ENCODE measurements at places on chromosomes 16 and 17.
A peak's percentile ranks its signal among the peaks of the same experiment; 100 is the strongest.

DNA sequence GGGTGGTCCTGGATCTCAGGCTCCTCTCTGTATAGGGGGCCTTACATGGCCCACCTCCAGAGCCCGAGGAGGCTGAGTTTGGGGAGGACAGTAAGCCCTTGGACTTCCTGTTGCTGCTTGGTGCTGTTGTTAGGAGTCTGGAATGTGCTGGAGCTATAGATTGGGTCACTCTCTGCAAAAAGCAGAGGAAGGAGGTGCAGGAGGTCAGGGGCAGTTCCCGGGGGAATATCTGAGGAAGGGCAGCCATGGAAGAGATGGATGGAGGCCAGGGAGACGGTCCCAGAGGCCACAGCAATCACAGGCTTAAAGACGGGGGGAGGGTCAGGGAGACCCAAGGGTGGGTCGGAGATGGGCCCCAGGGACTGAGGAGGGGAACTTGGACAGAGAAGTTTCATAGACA lies 23.0 kb upstream of the CBX4 start:
- no peak for DNase-seq

DNA sequence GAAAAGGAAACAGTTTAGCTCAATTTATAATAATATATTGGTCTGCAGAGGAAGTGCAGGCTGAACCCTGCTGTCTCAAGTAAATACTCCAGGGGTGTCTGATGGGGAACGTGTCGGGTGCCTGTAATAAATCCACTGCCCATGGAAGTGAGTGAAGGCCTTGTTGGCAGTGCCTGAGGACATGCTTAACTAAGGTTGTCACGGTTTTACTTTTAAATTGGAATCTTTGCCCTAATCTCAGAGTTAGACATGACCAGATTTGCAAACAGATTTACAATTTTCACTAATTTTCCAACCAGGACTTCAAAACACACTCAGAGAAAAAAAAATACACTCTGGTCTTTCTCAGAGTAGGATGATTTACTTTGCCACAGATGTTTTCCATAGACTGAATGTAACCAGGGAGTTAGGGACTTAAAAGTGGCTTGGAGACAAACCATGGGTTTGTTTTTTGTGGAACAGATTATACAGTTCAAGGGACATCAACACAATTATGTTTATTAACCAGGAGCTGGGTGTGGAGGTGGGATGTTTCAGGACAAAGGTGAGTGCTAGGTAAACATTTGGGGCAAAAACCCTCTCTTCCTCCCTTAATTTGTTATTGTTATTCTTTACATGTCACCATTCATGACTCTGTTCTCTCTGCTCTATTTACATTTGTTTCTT lies 144.5 kb downstream of the FTO start:
- DNase-seq: no peak

DNA sequence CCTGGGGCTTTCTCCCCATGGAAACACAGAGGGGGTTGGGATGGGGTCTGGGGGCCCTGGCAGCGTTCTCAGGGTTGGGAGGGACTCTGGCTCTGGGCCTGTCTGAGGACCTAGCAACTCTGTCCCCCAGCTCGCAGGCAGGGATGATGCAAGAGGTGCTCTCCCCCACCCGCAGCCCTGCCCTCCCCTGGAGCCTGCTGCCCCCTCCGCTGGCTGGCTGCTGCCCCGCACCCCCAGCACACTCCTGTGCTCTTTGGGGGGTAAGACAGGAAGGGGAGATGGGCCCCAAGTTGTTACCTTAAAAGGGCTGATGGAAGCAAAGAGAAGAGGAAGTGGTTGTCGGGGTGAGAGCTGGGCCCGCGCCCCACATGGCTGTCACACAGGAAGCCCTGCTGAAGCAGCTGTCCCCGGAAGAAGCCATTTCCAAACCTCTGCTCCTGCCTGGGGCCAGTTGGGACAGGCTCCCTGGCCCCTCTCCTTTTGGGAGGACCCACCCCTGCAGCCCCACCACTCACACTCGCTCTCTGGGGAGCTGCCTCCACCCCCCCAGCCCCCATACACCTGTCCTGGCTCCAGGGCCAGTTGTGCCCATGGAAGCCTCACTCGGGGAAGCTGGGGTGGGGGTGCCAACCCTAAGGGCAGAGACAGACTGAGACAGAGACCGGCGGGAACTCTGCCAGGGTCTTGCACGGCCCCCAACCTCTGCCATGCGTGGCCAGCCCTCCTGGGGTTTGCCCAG lies 2.5 kb downstream of the CORO1A start:
- no peak for DNase-seq

- DNase-seq: no peak
Measured at GRCh38 chr16:67441907-67442306, 11.0 kb downstream of the HSD11B2 start.

DNA sequence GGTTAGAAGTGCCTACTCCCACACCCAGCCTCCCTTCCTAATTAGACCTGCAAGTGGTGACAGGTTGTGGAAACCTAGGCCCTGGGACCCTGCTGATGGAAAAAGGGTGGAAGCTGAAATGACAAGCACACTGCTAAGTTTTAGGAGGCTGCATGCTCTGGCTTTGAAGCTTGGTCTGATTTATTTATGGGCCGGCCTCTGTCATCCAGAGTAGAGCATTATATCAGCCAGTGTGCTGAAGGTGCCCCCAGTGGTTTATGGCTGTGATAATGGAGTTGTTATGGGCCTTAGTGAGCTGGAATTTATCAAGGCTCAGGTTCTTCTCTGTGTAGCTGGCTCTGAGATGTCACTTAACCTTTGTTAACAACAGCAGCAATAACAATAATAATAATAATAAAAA lies 142.6 kb downstream of the UTP18 start:
- no peak for DNase-seq

DNA sequence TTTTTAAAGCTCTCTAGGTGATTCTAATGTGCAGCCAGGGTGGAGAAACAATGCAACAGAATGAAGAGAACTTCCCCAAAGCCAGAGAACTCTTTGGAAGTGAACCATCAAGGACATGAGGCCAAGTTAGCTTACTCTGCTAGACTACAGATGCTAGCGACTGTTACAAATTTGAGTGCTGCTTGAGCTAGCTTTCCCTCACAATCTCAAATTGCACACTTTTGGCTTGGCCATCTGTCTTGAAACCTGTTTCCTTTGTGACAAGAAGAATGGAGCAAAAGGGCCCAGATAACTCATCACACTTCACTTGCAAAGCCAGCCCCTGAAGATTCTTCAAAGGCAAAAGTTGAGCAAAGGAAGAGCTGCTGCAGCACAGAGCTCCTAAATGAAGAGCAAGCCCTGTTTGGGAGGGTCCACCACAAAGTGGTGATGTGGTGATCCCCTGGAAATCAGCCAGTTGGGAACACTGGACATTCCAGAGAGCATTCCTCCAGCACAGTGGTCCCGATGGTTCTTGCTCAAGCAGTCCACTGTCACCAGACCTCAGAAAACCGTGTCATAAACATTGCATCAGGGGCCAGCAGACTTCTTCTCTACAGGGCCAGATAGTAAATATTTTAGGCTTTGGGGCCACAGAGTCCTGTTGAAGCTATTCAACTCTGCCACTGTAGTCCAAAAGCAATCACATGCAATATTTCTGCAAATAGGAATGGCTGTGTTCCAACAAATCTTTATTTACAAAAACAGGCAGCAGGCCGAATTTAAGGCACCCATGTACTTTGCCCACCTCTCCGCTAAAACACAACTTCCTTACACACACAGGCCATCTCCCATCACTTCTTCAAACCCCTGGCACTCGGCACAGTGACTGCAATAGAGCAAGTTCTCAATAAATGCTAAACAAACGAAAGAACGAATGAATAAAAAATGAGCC lies 21.2 kb downstream of the SLC39A11 start:
- no peak for DNase-seq

DNA sequence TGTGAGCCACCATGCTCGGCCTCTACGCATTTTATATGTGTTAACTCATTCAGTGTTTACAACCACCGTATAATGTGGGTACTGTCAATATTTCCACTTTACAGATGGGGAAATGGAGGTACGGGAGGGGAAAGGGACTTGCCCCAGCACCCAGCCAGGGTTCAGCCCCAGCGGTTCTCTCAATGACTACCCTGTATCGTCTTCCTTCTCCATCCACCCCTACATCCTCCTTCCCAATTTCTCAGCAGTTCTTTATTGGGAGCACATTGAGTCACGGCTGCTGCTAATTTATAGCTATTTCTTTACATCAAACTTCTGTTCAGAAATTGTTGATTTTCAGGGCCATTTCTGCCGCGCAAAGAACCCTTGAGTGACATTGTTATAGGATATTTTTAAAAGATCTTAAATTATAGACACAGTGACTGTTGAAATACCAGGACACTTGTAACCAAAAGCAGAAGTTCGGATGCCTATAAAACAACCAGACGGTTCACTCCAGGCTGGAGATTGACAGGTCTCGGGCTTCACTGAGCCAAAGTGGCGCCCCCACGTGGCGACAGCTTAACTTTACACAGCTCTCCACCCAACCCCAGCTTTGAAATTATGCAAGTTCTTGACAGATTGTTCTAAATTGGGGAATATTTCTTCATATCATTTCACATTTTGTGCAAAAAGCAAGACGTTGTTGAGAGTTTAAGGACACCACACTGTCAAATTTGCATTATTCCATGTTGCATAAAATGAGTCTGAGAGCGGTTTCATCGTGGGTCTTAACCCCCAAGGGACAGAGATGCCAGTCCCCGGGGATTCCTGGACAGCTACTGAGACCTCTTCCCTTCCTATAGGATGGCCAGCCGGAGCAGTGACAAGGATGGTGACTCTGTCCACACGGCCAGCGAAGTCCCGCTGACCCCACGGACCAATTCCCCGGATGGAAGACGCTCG lies 11.8 kb downstream of the SYT17 start:
- no peak for DNase-seq

GRCh38 chr17:34389126-34389750 lies 26.2 kb upstream of the CCL1 start:
- DNase-seq: no peak

- no peak for DNase-seq
Measured at GRCh38 chr16:53714205-53715022, 10.5 kb downstream of the FTO start.

DNA sequence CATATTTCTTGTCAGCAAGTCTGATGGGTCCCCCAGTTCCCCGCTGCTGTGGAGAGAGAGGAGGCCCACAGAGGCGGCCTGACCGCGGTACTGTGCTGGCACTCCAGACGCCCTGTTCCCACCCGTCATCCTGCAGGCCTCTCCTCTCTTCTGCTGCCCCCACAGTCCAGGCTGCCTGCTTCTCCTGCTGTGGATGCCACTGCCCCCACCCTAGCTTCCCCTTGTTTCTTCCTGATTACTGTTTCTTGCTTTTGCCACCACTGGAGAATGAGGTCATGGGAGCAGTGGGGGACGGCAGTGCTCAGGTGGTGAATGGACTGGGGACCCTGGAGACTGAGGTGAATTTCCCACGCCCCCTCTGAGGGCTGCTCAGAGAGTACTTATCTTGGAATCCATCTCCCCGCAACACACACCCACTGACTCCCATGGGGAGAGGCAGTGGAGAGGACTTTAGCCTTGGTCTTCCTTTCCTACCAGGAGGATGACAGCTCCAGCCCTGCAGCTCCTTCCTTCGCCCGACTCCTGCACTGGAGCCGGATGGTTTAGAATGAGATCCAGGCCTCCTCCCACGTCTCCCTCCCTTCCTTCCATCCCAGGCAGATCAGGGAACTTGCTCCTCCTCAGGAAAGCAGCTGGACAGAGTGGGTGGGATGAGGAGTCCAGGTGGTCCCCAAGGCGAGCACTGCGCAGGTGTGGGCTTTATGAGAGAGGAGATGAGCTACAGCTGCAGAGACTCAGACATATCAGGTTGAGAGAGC lies 60.4 kb downstream of the PLXDC1 start:
- DNase-seq: no peak

- no peak for DNase-seq
Measured at GRCh38 chr17:56064506-56064905, 88.8 kb upstream of the ANKFN1 start.

DNA sequence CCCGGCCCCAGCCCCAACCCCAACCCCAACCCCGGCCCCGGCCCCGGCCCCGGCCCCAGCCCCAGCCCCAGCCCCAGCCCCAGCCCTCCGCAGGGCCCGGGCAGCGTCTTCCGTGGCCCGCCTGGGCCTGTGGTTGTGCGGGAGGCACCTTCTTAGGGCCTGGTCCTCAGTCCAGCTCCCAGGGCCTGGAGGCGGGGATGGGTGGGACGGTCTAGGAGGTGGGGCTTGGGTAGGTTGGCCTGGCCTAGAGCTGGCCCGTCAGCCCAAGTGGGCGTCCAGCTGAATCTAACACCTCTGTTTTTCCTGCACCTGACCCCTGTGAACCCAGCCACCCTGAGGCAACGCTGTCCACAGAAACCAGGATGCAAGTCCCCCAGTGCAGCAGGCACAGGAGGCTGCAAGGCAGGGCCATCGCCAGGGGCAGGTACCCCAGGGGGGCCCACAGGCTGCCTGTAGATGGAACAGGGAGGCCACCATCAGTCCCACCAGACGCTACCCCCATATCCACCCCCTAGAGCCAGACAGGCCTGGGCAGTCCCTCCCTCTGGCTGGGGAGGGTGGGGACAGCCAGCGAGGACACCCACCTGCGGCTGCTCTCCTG lies 8.8 kb downstream of the MSLN start:
- DNase-seq: no peak

GRCh38 chr16:3266873-3267537 lies 10.6 kb upstream of the MEFV start:
- peak; percentile 42 for DNase-seq

- no peak for DNase-seq
Measured at GRCh38 chr16:85386467-85387170, 226.5 kb upstream of the GSE1 start.

- DNase-seq: no peak
Measured at GRCh38 chr16:64926476-64926875, 195.4 kb downstream of the CDH11 start.

DNA sequence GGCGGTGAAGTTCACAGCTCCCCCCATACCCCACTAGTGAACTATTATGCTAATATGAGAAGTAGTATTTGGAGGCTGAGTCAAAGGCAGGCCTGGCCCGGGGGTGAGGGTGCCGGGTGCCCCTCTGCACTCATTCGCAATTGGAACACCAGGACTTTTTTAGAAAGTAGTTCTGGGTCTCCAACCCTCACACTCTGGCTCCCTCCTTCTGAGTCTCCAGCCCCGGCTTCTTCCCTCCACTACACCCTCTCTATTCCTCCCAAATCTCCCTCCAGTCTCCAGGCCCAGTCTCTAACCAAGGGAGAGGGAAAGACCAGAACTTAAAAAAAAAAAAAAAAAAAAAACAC lies 11.3 kb upstream of the HOXB2 start:
- no peak for DNase-seq

GRCh38 chr17:297758-298157 lies 54.8 kb downstream of the RPH3AL start:
- DNase-seq: no peak

GRCh38 chr17:60154616-60155426 lies 5.0 kb downstream of the CA4 start:
- DNase-seq: no peak

GRCh38 chr17:13601322-13601775 lies 380 bp downstream of the HS3ST3A1 start:
- DNase-seq: no peak

- no peak for DNase-seq
Measured at GRCh38 chr17:17510456-17511292, 14.5 kb upstream of the RASD1 start.
